Panc1 (cell line): ENCODE measurements at places on chromosomes 5 and 9.

GRCh38 chr5:92283521-92283920 is 900.4 kb upstream of the ARRDC3 start:
- no peaks in the 10 kb centered on the region for H3K4me1 ChIP-seq
- no peak overlapping the region for H3K4me3 ChIP-seq
- H3K27ac ChIP-seq: no peak overlapping the region

DNA sequence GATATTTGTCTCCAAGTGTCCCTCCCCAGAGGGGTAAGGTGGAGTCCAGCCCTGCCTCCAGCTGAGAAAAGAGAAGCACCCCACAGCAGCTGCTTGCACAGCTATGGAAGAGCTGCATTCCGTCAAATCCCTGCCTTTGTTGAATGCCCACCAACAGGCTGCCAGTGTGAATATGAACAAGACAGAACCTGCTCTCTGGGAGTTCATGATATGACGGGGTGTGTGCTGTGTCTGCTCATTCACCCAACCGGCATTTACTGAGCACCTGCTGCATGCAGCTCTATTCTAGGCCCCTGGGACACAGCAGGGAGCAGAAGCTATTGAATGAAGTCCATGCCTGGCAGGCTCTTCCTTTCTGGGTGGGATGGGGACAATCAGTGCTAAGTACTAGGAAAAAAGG is 238.8 kb downstream of the GADD45G start:
- no peaks in the 10 kb centered on the region for H3K27me3 ChIP-seq
- DNase-seq: no peak
- no peaks in the 10 kb centered on the region for H3K4me1 ChIP-seq
- no peak overlapping the region for H3K4me3 ChIP-seq

DNA sequence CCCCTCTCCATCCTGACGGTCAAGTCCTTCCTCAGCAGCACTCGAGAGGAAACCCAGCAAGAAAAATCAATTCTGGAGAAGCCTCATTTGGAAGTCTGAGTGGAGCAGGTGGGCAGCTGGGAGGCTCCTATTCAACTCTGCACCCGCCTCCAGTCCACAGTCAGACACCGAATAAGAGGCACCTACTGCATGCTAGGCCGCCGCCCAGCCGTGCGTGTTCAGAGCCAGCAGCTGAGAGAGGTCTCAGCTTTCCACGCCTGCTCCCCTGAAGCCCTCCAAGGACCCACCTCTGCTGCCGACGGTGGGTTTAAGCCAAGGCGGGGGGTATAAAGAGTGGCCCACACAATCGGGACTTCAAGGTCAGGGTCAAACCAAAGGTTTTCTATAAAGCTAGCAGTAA is 41.9 kb downstream of the VAV2 start:
- H3K4me3 ChIP-seq: no peak overlapping the region
- no peaks in the 10 kb centered on the region for H3K27me3 ChIP-seq
- H3K36me3 ChIP-seq: no peaks in the 10 kb centered on the region
- DNase-seq: no peak
- peaks cover 21% of the 10 kb centered on the region for H3K4me1 ChIP-seq
- no peak overlapping the region for H3K27ac ChIP-seq

- H3K27ac ChIP-seq: no peak overlapping the region
- DNase-seq: no peak
These were observed 102.5 kb downstream of the PPARGC1B start for GRCh38 chr5:149832636-149833035.

DNA sequence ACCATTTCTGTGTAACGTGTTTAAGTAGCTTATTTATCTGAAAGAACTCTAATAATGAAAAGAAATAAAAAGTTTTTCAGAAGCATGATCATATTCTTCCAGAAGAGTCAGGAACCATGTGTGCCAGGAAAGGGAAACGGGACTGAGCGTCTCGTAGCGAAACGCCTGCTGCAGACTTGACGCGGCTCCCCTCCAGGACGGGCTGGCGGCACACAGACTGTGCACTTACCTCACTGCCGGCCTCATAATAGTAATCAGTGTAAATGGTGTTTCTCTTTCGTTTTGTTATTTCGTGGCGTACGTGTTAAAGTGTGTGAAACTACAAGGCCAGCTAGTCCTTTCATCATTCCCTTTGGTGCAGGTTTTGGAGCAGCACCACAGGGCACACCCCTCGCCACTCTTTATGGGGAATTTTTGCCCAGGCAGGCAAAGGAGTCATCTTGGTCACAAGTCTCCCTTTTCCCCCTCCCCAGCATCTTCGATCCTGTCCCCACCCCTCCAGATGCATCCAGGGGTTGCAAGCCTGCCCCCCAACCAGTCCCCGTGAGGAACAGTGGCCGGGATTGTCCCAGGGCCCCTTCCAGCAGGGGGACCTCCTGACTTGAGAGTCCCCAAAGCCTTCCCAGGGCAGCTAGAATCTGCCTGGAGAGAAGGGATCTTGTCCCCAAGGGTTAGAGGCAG is 233.1 kb downstream of the FANCC start:
- H3K27ac ChIP-seq: no peak overlapping the region
- peaks cover 11% of the 10 kb centered on the region for H3K4me1 ChIP-seq
- H3K4me3 ChIP-seq: no peak overlapping the region

DNA sequence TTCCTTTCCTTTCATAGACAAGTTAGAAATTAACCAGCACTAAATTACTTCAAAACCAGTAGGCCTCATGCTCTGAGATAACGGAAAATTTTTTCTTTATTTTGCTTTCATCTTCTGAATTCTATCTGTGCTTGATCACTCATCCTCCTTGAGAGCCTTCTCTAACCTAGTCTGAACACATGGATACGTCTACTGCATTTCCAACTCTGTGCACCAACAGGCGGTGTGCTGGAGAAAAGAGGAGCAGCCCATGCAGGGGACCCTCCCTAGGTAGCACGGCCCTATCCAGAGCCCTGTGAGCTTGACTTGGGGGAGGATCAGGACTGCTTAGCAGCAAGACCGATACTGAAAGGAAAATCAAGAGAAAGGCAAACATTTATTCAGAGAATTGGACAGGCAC is 149.8 kb downstream of the AUH start:
- H3K27ac ChIP-seq: no peak overlapping the region
- H3K4me1 ChIP-seq: no peaks in the 10 kb centered on the region
- no peaks in the 10 kb centered on the region for H3K36me3 ChIP-seq
- no peak for DNase-seq
- H3K27me3 ChIP-seq: no peaks in the 10 kb centered on the region
- H3K4me3 ChIP-seq: no peak overlapping the region

GRCh38 chr9:115042781-115043509 is 75.0 kb downstream of the TNC start:
- no peaks in the 10 kb centered on the region for H3K36me3 ChIP-seq
- no peak for DNase-seq
- no peak overlapping the region for H3K4me3 ChIP-seq
- H3K27ac ChIP-seq: no peak overlapping the region

- no peak overlapping the region for H3K4me3 ChIP-seq
- no peak overlapping the region for H3K27ac ChIP-seq
- H3K4me1 ChIP-seq: no peaks in the 10 kb centered on the region
- no peaks in the 10 kb centered on the region for H3K27me3 ChIP-seq
- DNase-seq: no peak
- no peaks in the 10 kb centered on the region for H3K36me3 ChIP-seq
These were observed 30.6 kb downstream of the RORB start for GRCh38 chr9:74527718-74528117.

DNA sequence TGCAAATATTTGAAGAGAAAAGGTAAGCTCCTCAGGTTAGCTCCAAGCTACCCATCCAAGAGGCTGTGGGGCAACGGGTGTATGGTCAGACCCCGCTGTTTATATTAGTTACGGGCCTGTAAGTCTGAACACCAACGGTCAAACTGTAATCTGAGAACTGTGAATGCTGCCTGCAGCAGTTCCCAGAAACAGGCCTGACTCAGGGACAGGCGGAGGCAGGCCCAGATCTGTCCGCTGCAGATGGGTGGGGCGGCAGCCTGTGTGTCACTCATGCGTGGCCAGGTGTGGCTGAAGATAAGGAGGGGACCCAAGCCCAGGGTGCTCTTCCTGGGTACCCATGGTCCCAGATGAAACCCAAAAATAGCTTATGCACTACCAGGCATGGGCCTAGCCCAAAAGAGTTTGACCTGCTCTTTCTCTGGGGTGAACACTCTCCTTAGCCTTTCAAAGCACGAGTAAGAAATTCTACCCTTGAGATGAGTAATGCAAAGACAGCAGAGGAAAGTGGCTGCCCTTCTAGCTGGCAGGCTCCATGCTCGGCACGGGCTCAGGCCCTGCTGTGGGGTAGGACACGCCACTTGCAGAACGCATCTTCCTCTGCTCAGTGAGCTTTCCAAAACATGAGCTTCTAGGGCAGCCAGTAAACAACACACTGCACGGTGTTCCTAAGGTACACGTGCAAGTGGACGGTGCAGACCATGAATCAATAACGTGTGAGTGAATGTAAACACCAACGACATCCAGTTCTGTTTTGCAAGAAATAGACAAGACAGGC is 9.1 kb downstream of the UBAC1 start:
- no peaks in the 10 kb centered on the region for H3K36me3 ChIP-seq
- no peak overlapping the region for H3K27ac ChIP-seq
- no peaks in the 10 kb centered on the region for H3K4me1 ChIP-seq
- no peak for DNase-seq
- H3K4me3 ChIP-seq: no peak overlapping the region
- H3K27me3 ChIP-seq: no peaks in the 10 kb centered on the region

DNA sequence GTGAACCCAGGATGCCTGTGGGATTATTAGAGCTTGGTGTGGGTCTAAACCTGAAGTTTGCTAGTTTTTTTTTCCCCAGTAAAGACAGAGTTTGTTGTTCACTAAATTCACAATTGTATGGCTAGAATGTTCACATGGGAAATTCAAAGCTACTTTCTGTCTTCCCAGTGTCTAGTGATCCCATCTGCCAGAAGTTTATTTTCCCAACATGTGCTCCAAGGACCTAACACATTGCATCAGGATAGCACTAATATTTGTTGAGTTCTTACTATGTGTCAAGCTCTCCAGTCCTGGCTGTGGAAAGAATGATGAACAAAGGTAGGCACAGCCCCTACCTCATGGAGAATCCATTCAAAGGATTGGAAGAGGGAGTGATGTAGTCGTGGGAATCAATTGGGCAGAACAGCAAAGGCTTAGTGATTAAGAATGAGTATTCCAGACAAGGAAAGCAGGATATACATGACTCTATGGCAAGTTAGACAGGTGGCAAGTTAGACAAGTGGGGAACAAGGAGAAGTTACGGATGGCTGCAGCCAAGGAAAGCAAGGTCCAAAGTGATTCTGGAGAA is 521.5 kb upstream of the WWC1 start:
- no peaks in the 10 kb centered on the region for H3K36me3 ChIP-seq
- H3K27me3 ChIP-seq: no peaks in the 10 kb centered on the region
- H3K27ac ChIP-seq: no peak overlapping the region
- no peak overlapping the region for H3K4me3 ChIP-seq

DNA sequence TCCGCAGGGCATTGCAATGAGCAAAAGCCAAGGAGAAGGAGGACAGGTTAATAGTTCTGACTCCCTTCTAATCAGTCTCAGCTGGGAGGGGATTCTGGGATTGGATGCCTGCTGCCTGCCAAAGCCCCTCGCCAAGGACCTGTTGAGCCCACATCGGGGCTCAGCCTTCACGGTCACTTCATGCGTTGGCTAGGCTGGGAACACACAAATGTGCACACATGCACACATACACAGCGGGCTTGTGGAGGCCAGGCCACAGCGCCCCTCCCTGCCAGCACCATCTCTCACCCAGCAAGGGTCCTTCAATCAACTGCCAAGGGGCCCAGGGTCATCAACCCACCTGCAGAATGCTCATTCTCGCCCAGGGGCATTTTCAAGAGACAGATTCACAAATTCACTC is 113.9 kb downstream of the C5orf15 start:
- H3K4me3 ChIP-seq: no peak overlapping the region
- H3K4me1 ChIP-seq: no peaks in the 10 kb centered on the region
- peaks cover 2% of the 10 kb centered on the region for H3K27me3 ChIP-seq
- DNase-seq: no peak
- H3K27ac ChIP-seq: no peak overlapping the region

GRCh38 chr5:109838157-109838556 is 148.4 kb downstream of the MAN2A1 start:
- no peak for DNase-seq
- no peaks in the 10 kb centered on the region for H3K27me3 ChIP-seq
- no peak overlapping the region for H3K4me3 ChIP-seq
- H3K4me1 ChIP-seq: no peaks in the 10 kb centered on the region
- H3K27ac ChIP-seq: no peak overlapping the region
- no peaks in the 10 kb centered on the region; the same call in 1 of the 2 replicates for H3K36me3 ChIP-seq

DNA sequence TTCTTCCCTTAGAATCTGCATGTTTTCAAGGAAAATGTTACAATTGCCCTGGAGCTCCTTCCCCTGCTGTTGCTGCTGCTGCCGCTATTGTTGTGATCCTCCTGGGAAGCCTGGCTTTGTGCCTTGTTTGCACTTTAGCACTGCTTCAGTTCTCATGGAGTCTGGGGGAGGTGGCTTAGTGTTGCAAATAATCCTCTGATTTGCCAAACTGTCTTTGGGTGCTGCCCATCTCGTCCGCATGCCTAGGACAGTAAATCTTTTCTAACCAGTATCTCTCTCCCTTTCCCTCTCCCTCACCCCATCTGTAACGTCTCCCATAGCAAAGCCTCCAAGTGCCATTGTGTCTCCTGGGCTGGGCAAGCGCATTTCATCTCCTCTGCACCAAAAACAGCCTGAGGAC is 30.3 kb downstream of the FAM240B start:
- peaks cover 22% of the 10 kb centered on the region for H3K4me1 ChIP-seq
- no peak for DNase-seq
- H3K27ac ChIP-seq: 0 out of 2 replicates have a peak overlapping the region, but pooled peaks have one; percentile 18
- H3K27me3 ChIP-seq: no peaks in the 10 kb centered on the region

DNA sequence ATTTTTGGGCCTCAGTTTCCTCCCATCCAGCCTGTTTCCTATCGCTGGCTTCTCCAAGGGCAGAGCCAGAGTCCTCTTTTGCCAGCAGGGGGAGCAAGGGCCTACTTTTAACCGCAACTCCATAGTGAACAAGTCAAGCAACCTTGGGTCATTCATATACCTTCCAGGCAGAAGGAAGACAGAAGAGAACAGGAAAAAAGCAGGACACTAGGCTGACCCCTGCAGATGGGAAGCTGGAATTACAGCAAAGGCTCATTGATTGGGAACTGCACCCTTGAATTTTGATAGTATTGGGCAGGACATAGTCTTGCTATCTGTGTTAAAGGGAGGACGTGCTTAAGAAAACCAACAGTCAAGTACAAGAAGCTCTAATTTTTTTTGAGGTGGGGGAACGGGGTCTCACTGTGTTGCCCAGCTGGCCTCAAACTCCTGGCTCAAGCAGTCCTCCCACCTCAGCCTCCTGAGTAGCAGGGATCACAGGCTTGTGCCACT is 30.1 kb downstream of the QRFP start:
- no peaks in the 10 kb centered on the region for H3K36me3 ChIP-seq
- no peak overlapping the region for H3K27ac ChIP-seq
- H3K4me1 ChIP-seq: peaks cover 4% of the 10 kb centered on the region
- no peak overlapping the region for H3K4me3 ChIP-seq
- no peaks in the 10 kb centered on the region for H3K27me3 ChIP-seq

DNA sequence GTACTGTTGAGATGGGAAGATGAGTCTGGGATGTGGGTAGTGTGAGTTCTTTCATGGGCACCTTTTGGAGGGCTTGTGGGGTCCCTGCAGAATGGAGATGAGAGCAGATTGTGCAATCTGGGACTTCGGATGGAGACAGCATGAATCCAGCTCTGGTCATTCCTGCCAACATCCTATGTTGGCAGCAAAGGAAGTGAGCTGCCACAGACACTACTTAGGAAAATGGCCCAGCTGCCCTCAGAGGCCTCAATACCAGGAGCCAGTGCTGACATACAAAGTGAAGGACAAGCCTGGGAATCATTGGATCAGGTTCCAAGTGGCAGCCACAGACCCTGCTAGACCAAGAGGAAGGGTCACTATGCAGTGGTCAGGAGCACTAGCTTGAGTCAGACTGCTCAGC is 402.8 kb downstream of the CDK5RAP2 start:
- H3K4me3 ChIP-seq: no peak overlapping the region
- no peaks in the 10 kb centered on the region for H3K36me3 ChIP-seq
- no peak for DNase-seq
